ENCODE measurements at places on chromosomes 11 and 22.

- no peak for DNase-seq
Measured at GRCh38 chr22:50564289-50564688, 1.6 kb upstream of the SYCE3 start.

- no peak for DNase-seq
Measured at GRCh38 chr11:20712912-20713311, 43.5 kb downstream of the NELL1 start.

DNA sequence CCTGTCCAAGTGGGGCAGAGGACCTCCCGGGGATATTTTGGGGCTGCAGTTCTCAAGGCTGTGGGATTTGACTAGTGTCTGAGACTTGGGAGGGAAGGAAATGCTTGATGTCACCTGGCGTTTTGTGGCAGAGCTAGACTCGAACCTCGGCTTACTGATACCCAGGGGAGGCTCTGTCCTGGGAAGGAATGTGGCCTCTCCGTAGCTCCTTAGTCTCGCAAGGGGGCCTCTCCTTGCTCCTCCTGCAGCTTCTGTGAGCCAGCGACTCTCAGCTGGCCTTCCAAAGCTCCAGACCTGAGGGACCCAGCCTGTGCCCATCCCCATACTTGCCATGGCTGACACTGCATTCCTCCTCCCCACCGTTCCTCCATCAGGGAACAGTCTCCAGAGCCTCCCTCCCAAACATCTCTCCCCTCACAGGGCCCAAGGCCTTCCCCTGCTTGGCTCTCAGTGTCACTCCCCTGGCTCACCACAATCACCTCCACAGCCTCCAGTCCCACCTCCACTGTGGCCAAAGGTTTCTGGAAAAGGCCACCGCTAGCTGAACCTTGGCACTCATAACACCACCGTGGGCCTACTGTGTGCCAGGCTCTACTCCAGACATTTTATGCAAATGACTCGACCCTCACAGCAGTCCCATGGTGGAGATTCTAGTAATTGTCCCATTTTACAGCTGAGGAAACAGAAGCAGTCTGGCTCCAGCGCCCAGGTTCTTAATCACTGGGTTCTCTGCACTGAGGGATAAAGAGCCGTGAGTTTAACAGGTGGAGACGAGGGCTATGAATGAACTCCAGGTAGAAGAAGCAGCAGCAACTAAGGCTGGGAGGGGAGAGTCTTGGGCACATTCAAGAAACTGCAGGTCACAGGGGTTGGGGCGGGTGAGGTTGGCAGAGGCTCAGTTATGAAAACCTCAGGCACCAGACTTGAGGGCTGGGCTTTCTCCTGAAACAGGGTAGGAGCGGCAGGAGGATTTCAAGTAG is 12.1 kb downstream of the P2RY2 start:
- no peak for DNase-seq

- DNase-seq = no peak
Measured at GRCh38 chr11:47124675-47125074, 52.0 kb downstream of the ARFGAP2 start.
